ENCODE measurements at places on chromosomes 3 and 15.

- no peak for DNase-seq
Observed at GRCh38 chr3:188974856-188975599, 196.7 kb upstream of the TPRG1 start.

DNA sequence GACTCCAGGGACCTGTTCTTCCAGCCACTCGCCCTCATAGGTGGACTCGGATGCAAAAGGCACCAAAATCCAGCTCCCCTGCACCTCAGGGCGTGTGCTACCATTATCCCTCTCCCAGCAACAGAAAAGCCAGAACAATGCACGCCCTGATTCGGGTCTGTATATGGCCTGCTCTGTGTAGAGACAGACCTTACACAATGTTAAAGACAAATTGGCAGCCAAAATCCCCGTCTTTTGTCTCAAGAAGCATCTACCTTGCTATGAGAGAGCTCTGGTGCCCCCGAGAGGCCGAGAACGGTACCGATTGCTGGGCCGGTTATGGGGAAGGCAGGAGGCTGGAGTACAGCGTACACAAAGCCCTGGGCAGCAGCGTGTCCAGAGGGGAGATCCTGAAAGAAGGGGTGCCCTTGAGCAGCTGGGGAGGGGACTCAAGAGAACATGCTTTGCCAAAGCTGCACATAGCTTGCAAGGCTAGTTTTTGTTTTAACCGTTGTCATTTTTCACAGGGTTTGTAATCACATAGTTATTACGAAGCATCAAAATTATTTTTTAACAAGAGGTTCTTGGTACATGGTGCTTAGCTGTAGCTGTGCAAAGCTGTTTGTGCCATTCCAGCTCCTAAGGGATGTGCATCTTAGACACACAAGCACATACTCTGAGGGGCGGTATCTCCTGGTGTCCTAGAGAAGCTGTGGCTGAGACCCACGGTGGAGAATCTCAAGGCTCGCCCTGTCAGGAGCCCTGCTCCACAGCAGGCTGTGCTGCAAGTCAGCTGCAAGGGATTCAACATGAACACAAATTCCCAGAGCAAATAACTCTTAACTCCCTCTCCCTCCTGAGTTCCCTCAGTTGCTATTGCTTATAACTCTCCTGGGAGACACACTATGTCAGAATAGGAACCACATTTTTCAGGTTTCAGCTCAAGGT, 461.5 kb upstream of the PPP2R3A start:
- DNase-seq, result peak; percentile 63

DNA sequence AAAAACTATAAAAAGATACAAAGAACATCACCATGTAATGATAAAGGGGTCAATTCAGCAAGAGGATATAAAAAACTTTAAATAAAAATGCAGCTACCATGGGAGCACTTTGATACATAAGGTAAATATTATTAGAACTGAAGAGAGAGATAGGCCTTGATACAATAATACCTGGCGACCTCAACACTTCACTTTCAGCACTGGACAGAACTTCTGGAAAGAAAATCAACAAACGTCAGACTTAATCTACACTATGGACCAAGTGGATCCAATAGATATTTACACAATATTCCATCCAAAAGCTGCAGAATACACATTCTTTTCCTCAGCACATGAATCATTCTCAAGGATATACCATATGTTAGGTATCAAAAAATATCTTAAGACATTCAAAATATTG, 42.0 kb downstream of the WDR49 start:
- no peak for DNase-seq

- DNase-seq, result no peak
Observed at GRCh38 chr3:118945834-118946233, 88.8 kb downstream of the IGSF11 start.

GRCh38 chr3:195774917-195775316, 36.8 kb downstream of the MUC4 start:
- peak; percentile 48 for DNase-seq

- DNase-seq, result no peak
Observed at GRCh38 chr15:48233246-48233645, 27.1 kb downstream of the SLC12A1 start.

DNA sequence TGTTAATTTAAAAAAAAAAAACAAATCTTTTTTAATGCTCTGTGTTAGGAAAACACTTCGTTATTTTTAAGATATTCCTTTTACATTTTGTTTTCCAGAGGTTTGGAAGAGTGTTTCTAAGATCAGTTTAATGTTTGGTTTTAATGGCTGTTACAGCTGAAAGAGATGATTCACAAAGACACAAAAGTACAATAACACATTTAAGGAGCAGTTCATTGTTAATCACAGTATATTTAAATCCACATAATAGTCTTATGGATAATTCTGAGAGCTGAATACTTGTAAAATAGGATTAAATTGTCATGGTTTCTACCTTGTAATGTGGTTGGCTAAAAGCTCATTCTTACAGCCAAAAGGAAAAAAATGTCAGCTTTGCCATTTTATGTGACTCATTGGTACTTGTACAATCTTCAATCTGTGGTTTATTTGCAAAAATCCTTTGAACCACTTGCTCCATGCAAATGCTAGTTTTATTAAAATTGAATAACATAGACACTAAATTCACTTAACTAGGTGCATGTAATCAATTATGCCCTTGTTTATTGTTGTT, 426.4 kb downstream of the NLGN1 start:
- DNase-seq, result no peak

- no peak for DNase-seq
Observed at GRCh38 chr15:69729167-69729748, 276.6 kb downstream of the RPLP1 start.

GRCh38 chr3:103218793-103219192, 784.0 kb downstream of the ZPLD1 start:
- no peak for DNase-seq

- DNase-seq, result no peak
Observed at GRCh38 chr3:130795396-130795795, 48.8 kb upstream of the PIK3R4 start.

- DNase-seq, result peak; percentile 82
Observed at GRCh38 chr3:194134231-194134756, 1.7 kb upstream of the HES1 start.

DNA sequence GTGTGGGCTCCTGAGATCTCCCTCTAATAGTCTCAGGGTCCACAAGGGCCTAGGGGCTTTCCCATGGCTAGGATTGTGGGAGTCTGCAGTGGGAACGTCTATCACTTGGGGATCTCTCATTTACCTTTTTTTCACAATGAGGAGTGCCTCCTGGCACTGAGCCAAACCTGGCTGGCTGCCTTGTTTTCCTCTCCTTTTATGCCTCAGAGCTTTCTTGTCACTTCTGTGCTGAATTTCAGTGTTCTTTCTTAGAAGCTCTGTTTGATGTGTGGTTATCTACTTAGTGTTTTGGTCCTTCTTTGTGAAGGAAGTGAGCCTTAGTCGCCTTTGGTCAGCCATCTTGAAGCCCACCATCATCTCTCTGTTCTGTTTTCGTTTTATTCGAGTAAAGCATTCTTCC, 33.9 kb downstream of the DOCK3 start:
- DNase-seq, result no peak

DNA sequence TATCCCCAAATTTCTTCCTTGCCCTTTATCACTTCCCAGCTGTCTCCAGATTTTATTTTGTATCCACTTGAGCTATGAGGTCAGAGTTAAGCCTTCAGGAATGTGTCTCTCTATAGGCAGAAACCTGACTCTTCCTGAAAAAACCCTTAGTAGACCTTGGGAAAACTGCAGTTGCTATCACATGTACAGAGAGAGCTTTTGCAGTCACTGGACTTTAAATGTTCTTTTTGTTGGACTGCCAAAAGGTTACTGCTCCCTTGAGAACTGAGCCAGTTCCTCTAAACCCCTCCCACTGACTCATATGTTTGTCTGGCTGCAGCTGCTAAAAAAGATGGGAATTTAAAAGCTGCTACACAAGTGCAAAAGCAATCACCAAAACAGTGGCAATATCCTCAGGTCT, 169.1 kb upstream of the CCDC54 start:
- DNase-seq, result no peak

DNA sequence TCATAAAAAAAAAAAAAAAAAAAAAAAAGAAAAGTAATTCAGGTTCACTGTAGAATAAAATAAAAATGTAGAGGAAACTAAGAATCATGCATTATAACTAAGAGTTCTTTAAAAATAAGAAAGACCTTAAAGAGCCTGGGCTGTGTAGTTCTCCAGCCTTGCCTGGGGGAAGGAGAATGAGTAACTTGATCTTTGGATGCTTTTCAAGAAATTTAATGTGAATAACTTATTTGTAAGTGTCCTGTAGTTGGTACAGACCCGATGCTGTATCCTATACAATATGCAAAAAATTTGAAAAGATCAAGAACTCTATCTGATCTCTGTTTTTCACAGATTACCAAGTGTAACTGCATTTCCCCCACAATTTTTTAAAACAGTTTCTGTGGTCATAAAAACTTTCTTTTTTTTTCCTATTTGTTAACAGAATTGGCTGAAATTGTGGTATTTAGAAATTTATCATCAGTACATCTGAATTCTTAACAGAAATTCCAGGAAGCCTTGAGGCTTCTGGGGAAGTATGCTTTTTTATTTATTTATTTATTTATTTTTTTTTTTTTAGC, 195.3 kb downstream of the THRB start:
- no peak for DNase-seq

DNA sequence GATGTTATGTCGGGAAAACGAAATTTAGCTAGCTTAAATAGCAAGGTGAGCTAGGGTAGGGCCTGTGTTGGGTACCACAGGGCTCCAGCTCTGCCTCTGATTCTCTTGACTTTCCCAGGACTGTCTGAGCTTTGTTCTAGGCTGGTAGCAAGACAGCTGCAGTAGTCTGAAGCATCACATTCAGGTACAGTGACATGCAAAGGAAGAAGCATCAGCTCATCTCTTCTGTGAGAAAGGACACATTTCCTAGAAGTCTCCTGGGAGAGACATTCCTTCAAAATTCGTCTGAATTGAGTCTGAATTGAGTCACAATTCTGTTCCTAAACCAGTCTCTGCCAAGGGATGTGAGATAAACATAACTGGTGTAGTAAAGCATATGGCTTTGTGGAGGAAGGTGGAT, 8.5 kb upstream of the UBXN7 start:
- DNase-seq, result no peak

DNA sequence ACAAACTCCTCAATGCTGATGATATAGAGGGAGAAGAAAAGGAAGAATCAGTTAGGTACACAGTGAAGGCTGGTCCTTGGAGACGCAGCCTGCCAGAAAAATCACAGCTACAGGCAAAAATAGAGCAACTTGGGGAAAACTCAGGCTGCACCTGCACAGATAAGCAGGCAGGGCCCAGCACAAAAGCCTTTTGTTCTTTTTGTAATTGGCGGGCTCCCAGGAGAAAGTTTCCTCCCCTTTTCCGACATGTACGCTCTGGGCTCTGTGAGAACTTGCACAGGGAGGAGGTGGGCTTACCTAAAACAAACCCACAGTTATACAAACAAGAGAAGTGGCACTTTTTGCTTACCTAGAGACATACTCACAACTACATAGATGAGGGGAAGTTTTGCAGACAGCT, 813.4 kb upstream of the EPHA6 start:
- no peak for DNase-seq

- DNase-seq, result no peak
Observed at GRCh38 chr3:73652896-73653295, 28.2 kb upstream of the PDZRN3 start.

- DNase-seq, result no peak
Observed at GRCh38 chr3:12477256-12477655, 7.0 kb upstream of the TSEN2 start.

DNA sequence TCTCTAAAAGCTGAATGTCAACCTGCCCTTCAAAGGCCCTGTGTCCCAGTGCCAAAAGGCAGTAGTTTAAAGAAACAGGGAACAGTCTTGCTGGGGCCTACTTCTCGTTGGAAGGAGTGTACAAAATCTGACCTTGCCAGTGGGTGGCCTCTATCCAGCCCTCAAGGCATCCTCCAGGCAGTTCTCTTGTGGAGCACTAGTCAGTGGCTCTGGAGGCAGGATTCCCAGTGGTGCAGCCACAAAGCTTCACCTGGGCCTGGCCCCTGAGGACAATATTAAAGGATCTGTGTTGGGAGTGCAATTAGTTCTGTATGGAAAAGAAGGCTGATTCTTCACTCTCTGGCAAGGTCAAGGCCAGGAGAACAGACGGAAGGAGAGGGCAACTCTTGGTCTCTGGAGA, 237.8 kb upstream of the ADAMTS9 start:
- DNase-seq, result no peak

- DNase-seq, result no peak
Observed at GRCh38 chr3:15536856-15537255, 15.3 kb upstream of the COLQ start.

DNA sequence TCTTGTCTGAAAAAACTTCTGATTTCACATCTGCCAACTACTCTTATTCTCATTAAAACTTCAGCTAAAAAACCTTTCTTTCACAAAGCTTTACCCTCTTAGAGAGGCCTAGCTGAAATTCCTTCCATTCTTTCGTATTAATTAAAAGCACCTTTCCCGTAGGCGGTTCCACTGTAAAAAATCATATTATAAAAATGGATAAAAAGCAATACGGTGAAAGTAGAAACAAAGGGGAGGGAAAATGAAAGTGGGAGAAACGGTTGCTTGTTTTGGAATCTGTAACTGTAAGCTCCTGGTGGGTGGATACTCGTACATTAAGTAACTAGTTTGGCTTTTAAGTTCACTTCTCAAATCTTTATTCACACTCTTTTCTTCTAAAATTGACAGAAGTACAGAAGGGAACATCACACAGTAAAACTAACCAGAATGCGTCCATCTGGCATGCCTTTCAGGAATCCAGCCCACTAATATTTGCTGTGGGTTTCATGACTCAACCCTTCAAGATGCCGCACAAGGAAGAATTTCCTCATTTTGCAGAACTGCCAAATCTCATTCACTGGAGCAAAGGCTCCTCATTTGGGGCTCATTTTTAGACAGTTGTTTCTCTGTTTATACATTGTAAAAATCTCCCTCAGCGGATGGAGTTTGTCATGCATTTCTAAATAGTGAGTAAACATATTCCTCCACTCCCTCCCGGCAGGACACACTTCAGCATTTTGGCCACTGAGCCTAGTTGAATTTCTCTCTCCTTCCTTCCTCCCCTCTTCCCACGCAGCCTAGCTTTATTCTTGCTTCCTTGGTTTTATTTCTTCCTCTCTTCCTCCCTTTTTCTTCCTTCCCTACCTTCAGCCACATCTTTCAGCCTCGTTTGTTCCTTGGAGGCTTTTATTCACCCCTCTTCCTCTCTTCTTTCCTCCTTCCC, 419.5 kb upstream of the NAALADL2 start:
- peak; percentile 32 for DNase-seq

DNA sequence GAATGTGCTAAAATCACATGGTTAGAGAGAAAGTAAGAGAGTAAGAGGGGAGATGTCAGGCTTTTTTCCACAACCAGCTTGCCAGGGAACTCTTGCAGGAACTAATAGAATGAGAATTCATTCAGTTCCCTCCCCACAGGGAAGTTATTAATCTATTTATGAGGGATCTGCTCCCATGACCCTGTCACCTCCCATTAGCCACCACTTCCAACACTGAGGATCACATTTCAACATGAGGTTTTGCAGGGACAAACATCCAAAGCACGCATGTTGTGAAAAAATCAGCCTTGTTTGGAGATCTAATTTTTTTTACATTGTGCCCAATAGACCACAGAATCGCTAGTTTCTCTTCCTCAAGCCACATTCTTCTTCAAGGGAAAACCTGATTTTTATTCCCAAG, 904.0 kb downstream of the TBL1XR1 start:
- DNase-seq, result no peak

Measured in left cardiac atrium (tissue), 4 donors.